Parietal lobe (tissue), 2 donors: ENCODE measurements at places on chromosomes 3 and 15. TPM values are rescaled to one million over a fixed set of nuclear protein-coding genes. Genes with fewer than 3 reads are reported as not detected.

ROPN1 gene
- not detected for total RNA-seq

CD86 gene
- total RNA-seq, result 0.94 TPM

GRK7 gene
- 0.31 TPM for total RNA-seq

DHFR2 gene
- total RNA-seq, result 12.5 TPM

C3orf70 gene
- 26.3 TPM for total RNA-seq

USP50 gene
- not detected for total RNA-seq

INAFM2 gene
- 10.3 TPM for total RNA-seq

SLC6A20 gene
- total RNA-seq, result 1.6 TPM

MED12L gene
- 21.0 TPM for total RNA-seq

TF gene
- 7.2 TPM for total RNA-seq
